H9 (cell line): ENCODE measurements at places on chromosomes 3 and 15.

DNA sequence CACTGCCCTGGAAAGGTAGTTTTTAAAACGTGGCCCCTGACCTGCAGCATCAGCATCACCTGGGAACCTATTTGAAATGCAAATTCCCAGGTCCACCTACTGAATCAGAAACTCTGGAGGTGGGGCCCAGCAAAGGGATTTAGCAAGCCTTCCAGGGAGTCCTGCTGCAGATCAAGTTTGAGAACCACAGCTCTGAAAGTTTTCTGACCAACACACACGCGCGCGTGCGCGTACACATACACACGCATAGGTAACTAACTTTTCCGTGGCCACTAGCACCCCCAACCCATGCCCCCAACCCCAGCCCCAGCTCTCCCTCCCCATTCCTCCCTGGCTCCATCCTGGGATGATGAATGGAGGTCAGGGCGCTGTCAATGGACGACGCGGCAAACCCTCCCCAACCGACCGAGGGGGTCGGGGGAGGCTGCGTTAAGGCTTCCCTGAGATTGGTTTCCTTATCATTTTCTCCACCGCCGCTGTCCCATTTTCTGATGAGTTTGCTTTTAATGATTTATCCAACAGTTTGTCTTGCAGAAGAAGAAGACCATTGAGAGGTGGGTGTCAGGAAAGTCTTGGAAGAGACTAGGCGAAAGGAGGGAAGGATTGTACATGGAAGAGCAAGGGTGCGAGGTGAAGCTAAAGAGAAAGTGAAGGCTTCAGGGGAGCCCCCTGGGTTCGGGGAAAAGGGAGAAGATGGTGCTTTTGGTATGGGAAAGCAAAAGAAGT lies 590 bp upstream of the BOC start:
- peak; percentile 65 for DNase-seq

- no peak for DNase-seq
These were observed 12.1 kb downstream of the IQGAP1 start for GRCh38 chr15:90400005-90400758.

- DNase-seq, result no peak
These were observed 49.8 kb upstream of the SGO1 start for GRCh38 chr3:20235796-20236195.

DNA sequence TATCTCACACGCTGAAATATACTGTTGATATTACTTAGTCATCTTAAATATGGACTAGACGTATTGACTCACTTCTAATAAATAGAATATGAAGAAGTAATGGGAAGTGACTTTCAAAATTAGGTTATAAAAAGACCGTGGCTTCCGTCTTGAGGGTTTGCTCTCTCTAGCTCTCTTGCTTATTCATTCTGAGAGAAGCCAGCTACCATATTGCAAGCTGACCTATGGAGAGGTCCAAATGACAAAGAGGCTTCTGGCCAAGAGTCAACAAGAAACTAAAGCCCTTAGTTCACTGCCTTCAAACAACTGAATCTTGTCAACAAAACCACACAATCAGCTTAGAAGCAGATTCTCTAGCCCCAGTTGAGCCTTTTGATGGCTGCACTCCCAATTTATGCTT lies 46.1 kb downstream of the SLC9C1 start:
- no peak for DNase-seq

DNA sequence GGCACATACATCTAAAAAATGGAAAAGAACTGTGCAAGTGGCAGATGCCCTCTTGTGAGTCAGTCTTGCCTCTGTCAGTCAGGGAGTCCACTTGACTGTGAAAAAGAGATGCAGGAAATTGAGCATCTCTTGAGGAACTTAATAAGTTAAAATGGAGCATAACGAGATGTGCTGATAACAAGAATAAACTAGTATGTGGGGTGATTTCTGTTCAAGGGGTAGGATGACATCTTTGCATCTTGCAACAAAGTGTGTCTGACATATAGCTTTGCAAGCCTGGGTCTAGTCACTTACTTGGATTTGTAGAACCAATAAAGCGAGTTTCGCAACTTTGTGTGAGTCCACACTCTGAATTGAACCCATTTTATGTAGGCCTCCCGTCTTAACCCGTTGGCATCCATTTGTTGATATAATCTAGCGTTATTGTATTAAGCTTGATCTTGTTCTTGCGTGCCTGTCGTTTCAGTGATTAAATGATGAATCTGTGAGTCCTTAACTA lies 2.2 kb downstream of the USP3 start:
- no peak for DNase-seq

DNA sequence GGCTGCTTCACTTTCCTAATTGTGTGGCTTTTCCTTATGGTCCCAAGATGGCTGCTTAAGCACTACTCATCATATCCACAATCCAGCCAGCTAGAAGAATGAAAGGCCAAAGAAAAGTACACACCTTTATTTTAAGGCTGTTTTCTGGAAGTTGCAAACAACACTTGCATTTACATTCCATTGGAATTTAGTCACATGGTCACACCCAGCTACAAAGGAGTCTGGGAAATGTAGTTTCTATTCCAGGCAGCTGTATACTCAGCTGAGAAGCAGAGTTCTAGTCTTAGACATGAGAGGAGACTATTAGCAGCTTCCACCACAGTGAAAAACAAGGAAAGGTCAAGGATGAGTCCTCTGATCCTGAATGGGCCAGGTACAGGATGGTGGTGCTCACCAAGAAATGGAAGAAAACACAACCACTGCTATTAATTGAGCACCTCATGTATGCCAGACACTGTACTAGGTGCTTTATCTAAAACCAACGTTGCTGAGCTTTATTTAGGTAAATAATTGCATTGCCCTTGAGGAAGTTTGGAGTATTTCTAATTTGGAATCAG lies 28.0 kb upstream of the ATG7 start:
- no peak for DNase-seq
